Cerebellar nuclear complex (tissue), 1 donor: ENCODE measurements at places on chromosomes 1 and 21.

DNA sequence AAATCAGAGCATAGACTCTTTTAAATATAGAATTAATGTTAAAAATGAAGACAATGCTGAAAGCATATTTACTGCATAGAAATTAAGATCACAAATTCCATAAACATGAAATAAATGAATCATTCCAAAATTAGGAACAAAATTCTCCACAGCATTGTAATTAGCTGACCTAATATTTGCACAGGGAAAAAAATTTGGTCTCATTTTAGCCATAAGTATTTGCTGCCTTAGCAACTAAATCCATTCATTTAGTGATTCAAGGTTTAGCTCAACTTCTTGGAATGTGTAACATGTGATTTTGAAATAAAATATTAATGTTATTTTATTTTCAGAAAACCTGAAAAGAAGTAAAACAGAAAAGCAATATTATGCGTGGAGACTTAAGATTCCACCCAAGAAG is 25.5 kb downstream of the ADAMTS5 start:
- no peak for DNase-seq

- no peak for DNase-seq
Observed at GRCh38 chr1:89810880-89811279, 10.0 kb upstream of the LRRC8D start.

DNA sequence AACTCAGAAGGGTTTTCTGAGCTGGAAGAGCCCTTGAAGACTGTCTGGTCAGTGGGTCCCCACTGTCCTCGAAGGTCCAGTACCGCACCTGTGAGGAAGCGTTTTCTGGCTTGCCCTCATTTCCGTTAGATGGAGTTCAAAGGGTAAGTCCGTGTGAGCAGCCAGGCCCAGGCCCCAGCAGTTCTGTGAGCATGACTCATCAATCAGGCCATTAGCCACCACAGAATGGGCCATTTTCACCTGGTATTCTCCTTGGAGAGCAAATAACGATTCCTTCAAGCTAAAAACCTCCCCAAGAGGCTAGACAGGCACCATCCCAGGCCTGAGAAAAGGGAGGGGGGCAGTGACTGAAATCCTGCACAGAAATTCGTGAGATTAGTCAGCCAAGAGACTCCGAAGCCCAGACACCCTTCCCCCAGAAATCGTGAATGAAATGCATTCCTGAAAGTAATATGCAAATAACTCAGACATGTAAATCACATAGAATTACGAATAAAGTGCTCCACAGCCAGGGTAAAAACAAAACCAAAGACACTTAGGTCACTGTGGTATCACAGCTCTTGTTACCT is 66.0 kb downstream of the BCAR3 start:
- DNase-seq = no peak

DNA sequence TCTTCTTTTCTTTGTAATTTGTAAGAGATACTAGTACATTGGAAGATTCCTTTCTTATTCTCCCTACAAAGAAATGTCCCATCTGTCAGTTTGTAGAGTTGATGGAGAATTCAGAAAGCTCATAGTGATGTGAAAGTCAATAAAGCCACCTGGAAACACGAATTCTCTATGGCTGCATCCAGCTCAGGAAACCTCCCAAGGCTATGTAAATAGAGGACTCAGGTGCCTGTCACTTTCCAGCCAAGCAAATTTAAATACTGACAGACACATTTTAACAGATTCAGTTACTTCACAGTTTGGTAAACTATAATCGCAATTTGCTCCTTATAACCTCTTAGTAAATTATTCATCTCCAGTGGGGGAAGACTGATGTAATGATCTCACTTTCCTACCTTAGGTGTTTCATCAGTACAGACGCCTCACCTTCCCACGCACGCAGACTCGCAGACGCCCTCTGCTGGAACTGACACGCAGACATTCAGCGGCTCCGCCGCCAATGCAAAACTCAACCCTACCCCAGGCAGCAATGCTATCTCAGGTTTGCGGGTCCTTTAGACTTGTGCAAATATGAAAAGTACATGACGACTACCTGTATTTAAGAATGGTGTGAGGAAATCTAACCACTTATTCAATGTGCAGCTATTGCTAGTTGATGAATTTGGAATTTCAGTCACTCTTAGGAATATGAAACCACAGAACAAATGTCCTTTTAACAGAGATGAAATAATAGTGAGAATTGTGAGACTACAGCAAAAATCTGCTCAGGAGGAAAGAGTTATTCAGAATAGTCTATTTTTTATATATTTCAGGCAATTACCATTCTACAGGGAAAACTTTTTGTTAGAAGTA is 60.6 kb downstream of the PTPRC start:
- DNase-seq = no peak

DNA sequence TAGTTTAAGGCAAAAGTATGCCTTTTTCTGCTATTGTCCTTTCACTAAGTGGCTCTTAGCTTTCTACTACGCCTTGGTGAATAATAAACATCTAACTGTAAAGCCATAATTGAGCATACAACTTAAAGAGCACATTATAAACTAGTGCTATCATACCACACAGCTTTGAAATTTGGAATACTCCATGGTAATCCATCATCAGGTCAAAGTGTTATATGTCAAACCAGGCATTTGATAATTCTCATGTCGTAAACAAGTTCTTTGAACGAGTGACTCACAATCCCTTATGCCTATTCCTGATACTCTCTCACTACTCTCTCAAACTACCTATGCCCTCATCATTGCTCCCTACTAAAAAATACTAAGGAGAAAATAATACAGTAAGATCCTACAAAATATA is 60.3 kb upstream of the FMN2 start:
- no peak for DNase-seq

- peak; percentile 69 for DNase-seq
Observed at GRCh38 chr1:240149484-240150094, 57.9 kb downstream of the FMN2 start.

DNA sequence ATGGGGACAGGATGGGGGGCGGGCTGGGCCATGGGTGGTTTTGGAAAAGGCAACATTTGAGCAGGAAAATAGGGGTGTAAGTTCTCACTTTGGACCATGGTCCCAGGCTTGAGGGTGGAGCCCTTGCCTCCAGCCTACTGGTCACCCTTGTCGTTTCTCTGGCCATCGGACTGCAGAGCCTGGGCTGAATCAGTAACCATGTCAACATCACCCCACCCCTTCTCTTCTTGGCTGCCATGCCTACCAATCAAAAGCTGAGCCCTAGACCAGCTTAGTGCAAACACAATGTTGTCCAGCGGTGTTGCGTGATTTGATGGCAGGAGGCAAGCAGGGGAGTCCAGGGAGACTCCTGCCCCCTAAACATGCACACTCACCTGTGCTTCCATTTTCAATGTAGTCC is 231.0 kb upstream of the KAZN start:
- DNase-seq = no peak

GRCh38 chr1:925561-926421 is 2.1 kb downstream of the SAMD11 start:
- no peak for DNase-seq

DNA sequence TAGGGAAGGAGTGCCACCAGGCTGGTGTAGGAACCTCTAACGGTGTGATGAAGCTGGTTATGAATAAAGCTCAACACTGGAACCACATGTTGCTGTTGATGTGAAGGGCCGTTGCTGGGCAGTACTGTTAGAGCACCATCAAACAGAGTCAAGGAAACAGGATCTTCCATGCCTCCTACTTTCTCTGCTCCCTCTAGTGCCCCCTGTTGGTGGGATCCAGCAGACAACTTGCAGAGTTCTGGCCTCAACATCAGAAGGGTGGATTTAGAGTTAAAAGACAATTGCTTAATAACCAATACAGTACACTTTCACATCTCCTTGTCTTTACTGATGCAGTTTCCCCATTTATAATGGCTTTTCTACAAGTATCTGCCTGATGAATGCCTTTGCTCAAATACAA is 336.4 kb downstream of the NTNG1 start:
- no peak for DNase-seq

DNA sequence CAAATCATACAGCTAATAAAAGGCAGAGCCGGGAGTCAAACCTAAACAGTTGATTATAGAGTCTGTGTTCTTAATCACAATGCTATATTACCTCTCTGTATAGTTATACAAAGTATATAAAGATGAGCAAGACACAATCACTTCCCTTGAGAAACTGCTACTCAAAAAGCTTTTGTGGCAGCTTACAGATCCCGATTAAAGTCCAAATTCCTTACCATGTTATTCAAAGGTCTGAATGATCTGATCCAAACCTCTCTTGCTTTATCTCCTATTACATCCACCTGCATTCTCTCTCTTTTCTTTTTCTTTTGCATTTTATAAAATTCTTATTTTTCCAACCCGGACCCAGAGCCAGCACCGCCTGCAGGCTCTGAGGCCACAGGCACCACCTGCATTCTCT is 57.0 kb upstream of the MUTYH start:
- no peak for DNase-seq

- no peak for DNase-seq
Observed at GRCh38 chr21:40829308-40829707, 17.6 kb downstream of the DSCAM start.

DNA sequence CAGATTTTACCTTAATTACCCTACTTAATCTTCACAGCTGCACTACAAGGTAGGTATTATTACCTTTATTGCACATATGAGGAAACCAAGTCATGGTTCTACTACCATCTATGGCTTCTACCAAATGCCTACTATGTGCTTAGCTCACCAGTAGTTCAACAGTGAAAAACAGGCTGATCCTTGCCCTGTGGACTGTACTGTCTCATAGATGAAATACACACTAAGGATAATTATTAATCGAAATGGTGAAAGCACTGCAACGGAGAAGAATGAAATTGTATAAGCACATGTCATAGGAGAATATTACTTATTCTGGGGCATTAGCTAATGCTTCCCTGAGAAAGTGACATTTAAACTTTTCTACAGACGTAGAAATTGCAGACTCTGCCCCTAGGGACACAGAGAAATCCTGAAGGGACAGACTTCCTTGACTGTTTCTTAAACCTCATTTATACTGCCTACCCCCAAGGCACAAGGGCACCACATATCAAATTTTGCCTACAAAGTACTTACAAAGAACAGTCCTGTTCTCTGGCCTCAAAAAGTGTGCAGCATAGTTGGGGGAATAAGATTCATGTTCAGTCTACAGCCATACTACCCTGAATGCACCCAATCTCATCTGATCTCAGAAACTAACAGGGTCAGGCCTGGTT is 148.4 kb upstream of the ZC3H11B start:
- no peak for DNase-seq

GRCh38 chr1:181501612-181502011 is 18.3 kb downstream of the CACNA1E start:
- no peak for DNase-seq

GRCh38 chr1:156051011-156051725 is 2.4 kb downstream of the UBQLN4 start:
- no peak for DNase-seq

- DNase-seq = no peak
Observed at GRCh38 chr1:7257225-7257624, 472.0 kb downstream of the CAMTA1 start.
